ENCODE measurements at places on chromosomes 2 and 18. TPM values are rescaled to one million over a fixed set of nuclear protein-coding genes. Genes with fewer than 3 reads are reported as not detected.
A peak's percentile ranks its signal among the peaks of the same experiment; 100 is the strongest.

PRKAG3 gene
- not detected for total RNA-seq

PROKR1 gene
- total RNA-seq = 0.05 TPM

APOB gene
- total RNA-seq = not detected

DNA sequence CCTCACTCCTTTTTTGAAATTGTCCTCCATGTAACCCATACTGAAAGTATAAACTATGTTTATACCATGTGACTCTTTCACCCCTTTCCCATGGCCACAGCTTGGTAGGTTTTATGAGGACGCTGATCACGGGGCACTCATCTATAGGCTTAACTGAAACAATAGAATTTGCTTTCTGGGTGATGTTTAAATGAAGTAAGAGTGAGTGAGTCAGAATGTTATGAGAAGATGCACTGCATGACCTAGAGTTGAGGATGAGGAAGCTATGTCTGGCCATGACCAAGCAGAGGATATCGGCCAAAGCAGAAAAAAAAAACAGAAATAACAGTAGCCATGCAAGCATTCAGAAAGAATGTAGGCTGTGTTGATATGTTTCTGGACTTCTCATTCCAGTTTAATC, 34.9 kb downstream of the SCN1A start:
- no peak for DNase-seq
- no peaks in the 10 kb centered on the region for H3K36me3 ChIP-seq
- no peak overlapping the region for H3K27ac ChIP-seq

DNA sequence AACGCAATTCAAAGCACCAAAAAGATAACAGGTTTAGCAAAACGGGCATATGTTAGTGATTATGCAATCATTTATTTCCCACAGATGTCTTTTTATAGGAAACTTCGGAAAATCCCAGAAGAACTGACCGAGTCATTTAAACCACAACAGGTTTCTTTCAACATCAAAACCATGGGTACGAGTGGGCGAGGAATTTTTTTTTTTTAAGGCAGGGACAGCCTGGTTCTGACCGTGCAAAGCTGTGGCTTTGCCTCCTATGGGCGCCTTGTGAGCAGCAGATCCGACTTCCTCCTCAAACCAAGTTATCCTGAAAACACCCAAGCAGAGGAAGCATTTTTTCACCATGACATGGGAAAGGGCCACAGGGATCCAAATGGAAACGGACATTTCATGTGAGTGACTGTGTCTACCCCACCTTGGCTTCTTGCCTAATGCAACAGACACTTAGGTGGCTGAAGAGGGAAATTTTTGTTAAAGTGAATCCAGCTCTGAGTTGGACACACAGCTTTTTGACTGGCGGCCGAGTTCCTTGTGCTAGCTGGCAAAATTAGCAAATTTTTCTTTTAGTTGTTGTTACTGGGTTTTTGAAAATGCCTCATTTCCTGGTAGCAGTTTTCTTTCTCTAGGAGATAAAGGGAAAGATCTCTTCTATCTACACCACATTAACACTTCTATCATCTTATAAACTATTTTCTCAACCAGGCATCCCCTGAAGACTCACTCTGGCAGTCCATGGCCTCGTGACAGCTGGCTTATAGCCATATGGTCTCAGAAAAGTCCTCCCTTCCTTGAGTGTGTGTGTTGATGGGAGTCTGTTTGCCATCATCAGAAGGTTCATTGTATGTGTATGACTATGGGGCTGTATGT, 487.4 kb upstream of the ZEB2 start:
- H3K4me3 ChIP-seq = no peak overlapping the region
- DNase-seq = no peak
- no peak overlapping the region for H3K27ac ChIP-seq
- H3K36me3 ChIP-seq = no peaks in the 10 kb centered on the region

DNA sequence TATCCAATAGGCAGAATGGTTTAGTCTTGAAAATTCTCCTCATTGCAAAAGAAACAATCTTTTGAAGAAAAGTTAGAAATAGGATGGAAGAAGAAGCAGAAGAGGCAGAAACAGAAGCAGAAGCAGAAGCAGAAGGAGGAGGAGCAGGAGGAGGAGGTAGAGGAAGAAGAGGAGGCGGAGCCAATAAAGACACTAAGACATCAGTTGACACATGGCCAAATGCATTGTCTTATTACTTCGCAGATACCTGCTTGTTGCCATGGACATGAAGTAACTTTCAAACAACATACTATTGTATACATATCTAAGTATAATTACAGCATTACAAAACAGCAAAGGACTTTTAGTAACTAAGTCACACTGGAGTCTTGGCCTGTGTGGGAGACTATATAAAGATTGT, 606.3 kb downstream of the METTL4 start:
- no peaks in the 10 kb centered on the region for H3K27me3 ChIP-seq
- no peak for DNase-seq
- no peaks in the 10 kb centered on the region for H3K4me1 ChIP-seq

DNA sequence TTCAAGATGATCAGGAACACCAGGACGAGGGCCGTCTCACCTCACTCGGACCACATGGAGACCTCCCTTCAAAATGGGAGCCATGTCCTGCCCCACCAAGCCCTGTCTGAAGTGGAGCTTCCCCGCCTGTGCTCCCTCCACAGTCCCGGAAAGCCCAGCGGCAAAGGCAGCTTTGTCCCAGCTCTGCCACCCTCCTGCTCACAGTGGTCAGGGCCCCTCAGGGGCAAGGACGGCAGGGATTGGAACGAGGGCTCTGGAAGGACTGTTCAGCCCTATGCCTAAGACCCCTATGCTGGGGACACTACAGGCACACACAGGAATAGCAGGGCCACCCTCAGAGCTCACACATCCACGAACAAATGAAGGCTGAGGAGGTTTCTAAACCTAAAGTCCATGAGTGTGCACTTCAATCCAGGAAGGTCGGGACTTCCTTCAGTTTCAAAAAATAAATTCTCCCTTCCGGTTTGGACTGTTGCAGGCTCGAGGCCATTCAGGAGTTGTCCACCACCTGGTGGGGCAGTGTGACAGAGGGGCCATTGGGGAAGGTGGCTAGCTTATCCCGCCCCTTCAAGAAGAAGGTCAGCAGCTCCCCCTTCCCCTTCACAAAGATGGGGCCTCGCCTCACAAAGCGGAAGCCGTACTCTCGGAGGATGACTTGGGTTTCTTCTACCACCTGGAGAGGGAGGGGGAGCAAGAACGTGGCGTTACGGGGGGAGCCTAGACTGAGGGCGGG, 26.4 kb downstream of the CENPO start:
- no peaks in the 10 kb centered on the region for H3K27me3 ChIP-seq
- DNase-seq = no peak
- no peak overlapping the region for H3K4me3 ChIP-seq
- no peak overlapping the region for H3K27ac ChIP-seq
- H3K4me1 ChIP-seq = no peaks in the 10 kb centered on the region

- H3K4me3 ChIP-seq = peak overlapping the region; percentile 37
- no peak for DNase-seq
- H3K4me1 ChIP-seq = peaks cover 91% of the 10 kb centered on the region
- peak overlapping the region; percentile 88 for H3K27ac ChIP-seq
These were observed 32.3 kb downstream of the AFF3 start for GRCh38 chr2:100109986-100110613.

DNA sequence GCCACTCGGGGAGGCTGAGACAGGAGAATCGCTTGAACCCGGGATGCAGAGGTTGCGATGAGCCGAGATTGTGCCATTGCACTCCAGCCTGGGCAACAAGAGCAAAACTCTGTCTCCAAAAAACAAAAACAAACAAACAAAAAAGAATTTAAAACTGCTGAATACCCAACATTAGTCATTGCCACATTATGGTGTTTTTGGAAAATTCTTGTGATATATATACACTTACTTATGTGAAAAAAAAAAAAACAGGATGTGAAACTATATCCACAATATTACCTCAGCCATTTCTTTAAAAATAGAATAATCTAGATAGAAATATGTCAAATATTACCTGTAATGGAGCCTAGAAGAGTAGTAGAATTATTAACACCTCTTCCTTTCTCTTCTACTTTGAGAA, 288.3 kb upstream of the FN1 start:
- H3K27ac ChIP-seq = no peak overlapping the region
- H3K4me3 ChIP-seq = no peak overlapping the region
- peaks cover 6% of the 10 kb centered on the region for H3K4me1 ChIP-seq
- no peak for DNase-seq
